ENCODE measurements at places on chromosomes 7 and 10. TPM values are rescaled to one million over a fixed set of nuclear protein-coding genes. Genes with fewer than 3 reads are reported as not detected.

Gene CCDC3
- total RNA-seq: 0.26 TPM

Gene SLC26A3
- total RNA-seq: not detected

Gene WNT8B
- not detected for total RNA-seq

Gene ATP5MK
- total RNA-seq: 148 TPM

Gene TLX1
- not detected for total RNA-seq

Gene CHAT
- total RNA-seq: not detected
